Left kidney (tissue), 8 donors: ENCODE measurements at places on chromosomes 4 and X. TPM values are rescaled to one million over a fixed set of nuclear protein-coding genes. Genes with fewer than 3 reads are reported as not detected.

IL2RG gene
- polyA plus RNA-seq, result 0.93 TPM

CXorf65 gene
- polyA plus RNA-seq, result not detected

TSPAN7 gene
- polyA plus RNA-seq, result 37.9 TPM

GAR1 gene
- 40.1 TPM for polyA plus RNA-seq

TBC1D25 gene
- 10.7 TPM for polyA plus RNA-seq

CCNQ gene
- 14.7 TPM for polyA plus RNA-seq

KLHL4 gene
- polyA plus RNA-seq, result 6.5 TPM

PRKG2 gene
- polyA plus RNA-seq, result 2.8 TPM

SLC49A3 gene
- polyA plus RNA-seq, result 3.7 TPM

UBQLN2 gene
- 43.4 TPM for polyA plus RNA-seq

MOSPD2 gene
- polyA plus RNA-seq, result 31.5 TPM

MTNR1A gene
- 1.7 TPM for polyA plus RNA-seq

AREG gene
- 0.25 TPM for polyA plus RNA-seq

RASL11B gene
- polyA plus RNA-seq, result 40.5 TPM

USP26 gene
- not detected for polyA plus RNA-seq

ANK2 gene
- polyA plus RNA-seq, result 80.7 TPM

SRPK3 gene
- 0.73 TPM for polyA plus RNA-seq

DAPP1 gene
- 1.1 TPM for polyA plus RNA-seq

SPANXN4 gene
- not detected for polyA plus RNA-seq

GAGE13 gene
- not detected for polyA plus RNA-seq

CITED1 gene
- polyA plus RNA-seq, result 12.6 TPM

AIFM1 gene
- 100 TPM for polyA plus RNA-seq

NPNT gene
- 199 TPM for polyA plus RNA-seq

AADAT gene
- 40.2 TPM for polyA plus RNA-seq

AMOT gene
- polyA plus RNA-seq, result 80.5 TPM

RIPPLY1 gene
- polyA plus RNA-seq, result 2.8 TPM

KLHL2 gene
- 23.9 TPM for polyA plus RNA-seq

HSFX3 gene
- polyA plus RNA-seq, result not detected

NSUN7 gene
- polyA plus RNA-seq, result 20.2 TPM

ASB12 gene
- 0.53 TPM for polyA plus RNA-seq

TRPC3 gene
- polyA plus RNA-seq, result 2.2 TPM

PPBP gene
- polyA plus RNA-seq, result 14.8 TPM

ZCCHC4 gene
- 17.0 TPM for polyA plus RNA-seq

GPR173 gene
- 26.3 TPM for polyA plus RNA-seq

CXorf49 gene
- polyA plus RNA-seq, result not detected

IL15 gene
- polyA plus RNA-seq, result 2.5 TPM

RHOXF1 gene
- polyA plus RNA-seq, result 3.0 TPM

KIT gene
- 20.1 TPM for polyA plus RNA-seq

CORIN gene
- 6.2 TPM for polyA plus RNA-seq

ASMT gene
- polyA plus RNA-seq, result 0.10 TPM

RPA4 gene
- polyA plus RNA-seq, result not detected

CT47A7 gene
- not detected for polyA plus RNA-seq

FABP2 gene
- 0.05 TPM for polyA plus RNA-seq

SGMS2 gene
- polyA plus RNA-seq, result 14.4 TPM

KLF8 gene
- 6.7 TPM for polyA plus RNA-seq

XK gene
- 1.1 TPM for polyA plus RNA-seq

LEF1 gene
- polyA plus RNA-seq, result 83.2 TPM

NHS gene
- 27.3 TPM for polyA plus RNA-seq

DIAPH2 gene
- 8.9 TPM for polyA plus RNA-seq

MAGED4 gene
- polyA plus RNA-seq, result 46.5 TPM

S100P gene
- polyA plus RNA-seq, result 9.0 TPM

SPOCK3 gene
- 12.3 TPM for polyA plus RNA-seq

JAKMIP1 gene
- polyA plus RNA-seq, result 0.08 TPM

SMIM20 gene
- polyA plus RNA-seq, result 48.7 TPM

RASGEF1B gene
- polyA plus RNA-seq, result 12.0 TPM

IL2 gene
- not detected for polyA plus RNA-seq

C4orf50 gene
- polyA plus RNA-seq, result 0.02 TPM

SPIN2A gene
- polyA plus RNA-seq, result 4.3 TPM

WDR17 gene
- polyA plus RNA-seq, result 16.2 TPM
